SIG-M5 (cell line): ENCODE measurements at places on chromosomes 5 and 9.

- DNase-seq = no peak
Observed at GRCh38 chr9:36985769-36986467, 48.1 kb downstream of the PAX5 start.

DNA sequence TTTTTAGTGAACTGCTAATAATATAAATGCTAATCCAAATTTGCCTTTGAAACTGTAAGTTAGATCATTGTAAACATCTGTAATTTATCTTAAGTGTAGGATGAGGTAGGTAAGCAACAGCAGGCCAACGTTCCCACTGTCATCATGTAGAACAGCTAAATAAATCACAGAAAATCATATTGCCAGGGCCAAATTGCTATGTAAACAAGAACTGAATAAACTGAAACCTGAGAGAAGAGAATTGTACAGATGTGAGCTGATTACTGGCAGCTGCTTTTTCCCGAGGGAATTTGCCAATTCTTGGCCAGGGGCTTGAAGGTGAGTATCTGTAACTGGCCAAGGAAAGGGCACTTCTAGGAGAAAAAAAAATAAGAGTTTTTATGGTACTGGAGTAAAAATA is 97.6 kb downstream of the CDH10 start:
- no peak for DNase-seq

- no peak for DNase-seq
Observed at GRCh38 chr5:149410721-149411432, 31.8 kb upstream of the IL17B start.

- no peak for DNase-seq
Observed at GRCh38 chr9:98593354-98594253, 115.1 kb downstream of the GABBR2 start.

GRCh38 chr5:100731768-100732167 is 171.3 kb downstream of the ST8SIA4 start:
- DNase-seq = no peak

- DNase-seq = no peak
Observed at GRCh38 chr9:133918111-133918813, 73.9 kb downstream of the VAV2 start.

- DNase-seq = no peak
Observed at GRCh38 chr9:14989811-14990210, 79.6 kb upstream of the FREM1 start.

GRCh38 chr5:128020012-128020411 is 63.6 kb upstream of the SLC12A2 start:
- no peak for DNase-seq

DNA sequence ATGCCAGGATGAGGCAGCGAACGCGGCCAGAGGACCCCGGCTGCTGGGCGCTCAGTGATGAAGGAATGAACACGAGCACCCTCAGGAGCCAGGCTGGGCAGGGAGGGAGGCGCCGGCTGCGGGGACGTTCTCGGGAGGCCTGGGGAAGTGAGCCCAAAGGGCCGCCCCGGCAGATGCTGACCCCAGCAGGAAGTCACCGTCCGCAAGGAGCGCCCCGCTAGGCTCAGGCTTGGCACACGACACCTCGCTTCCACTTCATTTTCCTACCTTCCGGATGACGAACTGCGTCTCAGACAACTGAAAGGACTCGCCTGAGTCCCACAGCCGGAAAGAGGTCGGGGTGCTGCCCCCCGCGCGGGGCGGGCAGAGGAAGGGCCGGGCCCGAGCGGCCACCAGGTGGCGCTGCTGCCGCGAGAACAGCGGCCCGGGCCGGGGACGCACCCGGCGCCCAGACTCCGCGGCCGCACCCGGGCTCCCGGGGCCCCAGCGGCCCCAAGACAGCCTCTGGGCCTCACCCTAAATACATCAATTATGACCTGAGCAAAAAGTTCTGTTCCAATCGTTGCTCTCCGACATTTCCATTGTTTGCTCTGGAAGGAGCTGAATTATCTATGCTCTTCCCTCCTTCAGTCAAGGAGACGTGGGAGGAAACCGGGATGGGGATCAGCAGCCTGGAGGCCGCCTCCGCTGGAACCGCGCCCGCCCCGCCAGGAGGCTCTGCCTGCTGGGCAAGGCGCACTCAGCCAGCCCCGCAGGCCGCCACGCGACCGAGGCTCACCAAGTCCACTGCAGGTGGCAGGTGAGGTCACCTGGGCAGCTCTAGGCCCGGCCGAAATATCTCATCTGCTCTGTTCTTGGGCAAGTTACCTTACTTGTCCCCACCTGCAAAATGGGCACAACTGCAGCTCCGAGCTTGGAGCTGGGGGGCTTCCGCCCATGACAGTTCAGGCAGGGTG is 107.0 kb downstream of the ZNF354C start:
- no peak for DNase-seq

- no peak for DNase-seq
Observed at GRCh38 chr5:152147286-152147685, 222.6 kb upstream of the GLRA1 start.

DNA sequence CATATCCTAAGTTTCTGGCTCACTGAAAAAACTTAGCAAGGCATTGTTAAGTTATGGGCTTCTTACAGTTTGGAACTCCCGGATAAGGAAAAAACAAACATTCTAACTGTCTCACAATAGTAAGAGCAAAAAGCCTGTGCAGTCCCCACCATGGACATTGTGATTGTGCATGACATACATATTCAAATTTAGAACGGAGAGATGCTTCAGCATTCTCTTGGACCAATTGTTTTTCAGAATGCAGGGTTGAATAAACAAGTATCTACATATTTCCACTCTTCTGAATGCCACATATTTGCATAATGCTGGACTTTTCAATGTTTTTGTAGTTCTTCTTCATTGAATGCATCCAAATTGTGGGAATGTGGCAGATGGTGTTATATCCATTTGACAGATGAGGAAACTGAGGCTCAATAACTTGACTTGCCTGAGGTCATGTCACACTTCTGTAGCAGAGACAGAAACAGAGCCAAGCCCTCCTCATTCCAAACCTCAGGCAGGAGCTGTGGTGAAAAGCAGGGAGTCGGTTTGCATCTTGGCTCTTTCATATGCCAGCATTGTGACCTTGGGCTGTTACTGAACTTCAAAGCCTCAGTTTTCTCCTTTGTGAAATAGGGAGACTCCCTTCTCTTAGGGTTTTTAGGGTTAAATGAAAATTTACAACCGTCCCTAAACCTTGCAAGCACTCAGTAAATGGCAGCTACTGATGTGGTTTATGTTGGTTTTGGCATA is 95.1 kb downstream of the IQGAP2 start:
- no peak for DNase-seq

GRCh38 chr5:20098694-20099093 is 110.7 kb upstream of the CDH18 start:
- no peak for DNase-seq

GRCh38 chr5:105978011-105978410 is 1692.7 kb downstream of the EFNA5 start:
- DNase-seq = no peak

DNA sequence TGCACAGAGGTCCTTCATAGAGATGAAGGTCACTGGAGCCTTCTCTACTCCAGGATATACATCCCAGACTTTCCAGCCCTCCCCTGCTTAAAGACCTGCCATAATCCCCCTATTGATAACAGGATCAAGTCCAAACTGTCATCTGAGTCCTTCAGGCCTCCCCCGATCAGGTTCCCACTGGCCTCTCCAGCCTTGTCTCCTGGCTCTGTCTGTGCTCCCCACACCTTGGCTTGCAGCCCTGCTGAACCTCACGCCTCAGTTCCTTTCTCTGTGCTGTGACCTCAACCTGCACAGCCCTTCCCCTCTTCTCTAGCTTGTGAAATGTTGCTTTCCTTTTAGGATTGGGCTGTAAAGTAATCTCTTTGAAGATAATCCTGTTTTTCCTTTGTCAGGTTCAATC is 2.5 kb upstream of the HRH2 start:
- DNase-seq = no peak

- DNase-seq = peak; percentile 99
Observed at GRCh38 chr5:115209279-115209678, 39.6 kb upstream of the TRIM36 start.

GRCh38 chr5:176714067-176714466 is 66.8 kb downstream of the TSPAN17 start:
- no peak for DNase-seq

DNA sequence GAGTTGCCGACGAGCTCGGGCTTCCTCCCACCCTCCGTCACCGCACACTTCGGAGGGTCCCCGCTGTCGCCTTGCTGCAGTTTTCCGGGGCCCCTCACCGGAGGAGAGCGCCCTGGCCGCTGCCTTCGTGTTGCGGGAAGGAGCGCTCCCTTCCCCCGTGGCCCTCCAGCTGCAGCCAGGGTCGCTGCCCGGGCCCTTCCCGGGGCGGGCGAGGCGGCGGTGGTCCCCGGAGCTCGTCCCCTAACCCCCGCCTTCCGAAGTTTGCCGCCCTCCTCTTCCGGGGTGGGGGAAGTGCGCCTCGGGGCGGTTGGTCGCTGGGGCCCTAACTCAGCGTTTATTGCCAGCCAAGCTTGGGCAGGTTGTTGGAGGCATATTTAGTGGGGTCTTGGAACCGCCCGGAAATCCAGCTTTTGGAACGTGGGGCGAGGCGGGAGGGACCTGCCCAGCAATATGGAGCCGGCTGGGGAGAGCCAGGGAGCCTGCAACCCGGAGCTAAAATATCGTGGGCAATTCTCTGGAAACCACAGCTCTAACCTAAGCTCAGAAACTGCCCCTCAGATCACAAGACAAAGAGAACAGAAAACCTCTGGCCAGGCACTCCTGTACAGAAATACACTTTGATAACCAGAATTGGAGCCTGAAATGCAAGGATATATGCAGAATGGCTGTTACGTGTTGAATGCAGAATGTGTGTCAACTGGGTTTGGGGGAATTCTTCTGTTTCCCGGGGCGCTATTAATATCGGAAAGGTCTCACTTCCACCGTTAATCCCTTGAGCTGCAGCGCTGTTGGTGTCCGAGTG is 890 bp downstream of the PIK3R1 start:
- DNase-seq = no peak

GRCh38 chr9:85199866-85200495 is 530.5 kb downstream of the NTRK2 start:
- no peak for DNase-seq

- no peak for DNase-seq
Observed at GRCh38 chr9:128891321-128892220, 9.6 kb downstream of the LRRC8A start.

- DNase-seq = no peak
Observed at GRCh38 chr5:57917004-57917403, 434.4 kb upstream of the ACTBL2 start.

GRCh38 chr5:159050316-159051143 is 49.2 kb downstream of the EBF1 start:
- DNase-seq = no peak

- no peak for DNase-seq
Observed at GRCh38 chr5:109668668-109669422, 20.9 kb upstream of the MAN2A1 start.

GRCh38 chr9:35774907-35775635 is 16.3 kb upstream of the NPR2 start:
- no peak for DNase-seq

GRCh38 chr9:97510797-97511654 is 9.6 kb downstream of the TMOD1 start:
- no peak for DNase-seq

DNA sequence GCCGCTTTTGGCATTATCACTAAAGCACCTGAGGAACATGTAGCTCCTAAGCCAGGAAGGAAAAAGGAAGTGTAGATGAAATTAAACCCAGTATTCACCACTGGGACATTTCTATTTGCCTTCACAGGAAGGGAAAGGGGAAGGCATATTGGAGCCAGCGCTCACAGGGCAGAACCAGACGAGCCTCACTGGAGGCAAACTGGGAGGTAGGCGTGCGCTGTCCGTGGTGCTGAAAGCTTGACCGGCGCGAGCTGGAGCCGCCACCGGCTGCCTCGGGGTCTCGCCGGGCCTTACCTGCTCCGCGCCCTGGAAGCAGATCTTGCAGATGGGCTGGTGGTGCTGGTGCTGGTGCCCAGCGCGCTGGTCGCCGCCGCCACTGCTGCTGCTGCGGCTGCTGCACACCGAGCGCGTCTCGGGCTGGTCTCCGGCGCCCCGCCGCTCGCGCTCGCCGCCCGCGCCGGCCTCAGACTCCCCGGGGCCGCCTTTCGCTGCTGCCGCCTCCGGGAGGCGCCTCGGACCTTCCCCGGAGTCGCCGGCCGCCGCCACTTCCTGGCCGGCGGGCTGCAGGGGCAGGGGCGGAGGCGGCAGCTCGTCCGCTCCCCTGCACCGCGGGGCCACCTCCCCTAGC is 732 bp downstream of the MARCHF11 start:
- no peak for DNase-seq

DNA sequence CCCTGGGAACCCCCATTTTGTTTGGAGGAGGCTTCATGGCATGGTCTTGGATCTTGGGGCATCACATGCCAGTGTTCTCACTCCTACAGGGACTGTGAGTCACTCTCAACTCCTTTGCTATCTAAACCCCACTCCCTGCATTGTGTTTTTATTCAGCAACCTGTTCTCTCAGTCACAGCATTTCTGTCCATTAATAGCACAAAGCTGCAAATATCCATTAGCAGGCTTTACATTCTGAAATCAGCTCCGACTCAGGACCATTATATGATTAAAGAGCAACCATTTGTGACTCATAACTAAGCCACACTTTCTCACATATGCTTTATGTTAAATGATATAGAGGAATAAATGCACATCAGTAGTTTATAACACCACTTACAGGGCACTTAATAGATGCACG is 462.1 kb upstream of the BRINP1 start:
- no peak for DNase-seq

DNA sequence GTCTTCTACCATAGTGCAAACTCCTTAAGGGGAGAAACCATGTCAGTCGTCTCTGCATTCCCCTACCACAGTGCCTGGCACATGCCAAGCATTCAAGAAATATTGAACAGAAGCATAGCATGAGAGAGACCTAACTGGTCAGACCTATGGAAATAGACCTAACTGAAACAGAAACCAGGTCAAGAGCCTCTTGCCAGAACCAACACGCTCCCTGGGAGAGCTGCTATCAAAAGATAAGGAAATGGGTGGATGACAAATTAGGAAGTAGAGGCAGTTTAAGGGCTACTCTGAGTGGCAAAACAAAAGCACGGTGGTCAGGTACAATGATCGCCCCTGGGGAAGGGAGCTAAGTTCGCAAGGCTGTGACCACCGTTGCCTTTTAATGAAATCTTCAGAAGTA is 66.0 kb upstream of the SMIM15 start:
- DNase-seq = no peak

GRCh38 chr9:126327006-126327713 is 531 bp downstream of the MVB12B start:
- no peak for DNase-seq

DNA sequence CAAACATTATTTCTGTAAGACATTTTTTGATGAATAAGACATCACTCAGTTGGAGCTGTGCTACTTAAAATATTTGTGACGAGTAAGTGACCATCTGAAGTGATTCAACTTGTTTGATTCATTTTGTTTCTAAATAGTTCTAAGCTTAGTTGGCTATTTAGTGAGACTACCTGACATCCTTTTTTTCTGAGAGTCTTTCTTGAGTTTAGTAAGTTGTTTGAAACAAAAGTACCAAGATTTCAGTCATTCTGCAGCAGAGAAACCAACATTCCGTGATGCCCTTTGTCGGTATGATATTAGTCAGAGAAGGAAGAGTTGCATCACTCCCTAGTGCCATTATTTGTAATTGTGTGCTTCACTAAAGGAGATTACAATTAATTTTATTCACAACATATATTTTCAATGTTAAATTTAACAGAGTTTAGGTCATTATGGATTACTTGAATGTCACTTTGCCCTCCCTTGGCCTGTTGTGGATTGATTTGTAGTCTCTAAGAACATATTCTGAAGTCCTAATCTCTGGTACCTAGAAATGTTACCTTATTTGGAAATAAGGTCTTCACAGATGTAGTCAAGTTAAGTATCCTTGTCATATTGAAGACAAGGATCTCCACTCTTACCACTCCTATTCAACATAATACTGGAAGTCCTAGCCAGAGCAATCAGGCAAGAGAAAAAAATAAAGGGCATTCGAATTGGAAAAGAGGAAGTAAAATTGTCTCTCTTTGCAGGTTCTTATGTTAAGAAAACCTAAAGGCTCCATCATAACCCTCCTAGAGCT is 212.2 kb downstream of the PCSK1 start:
- DNase-seq = no peak
